ENCODE measurements at places on chromosomes 7 and 10. TPM values are rescaled to one million over a fixed set of nuclear protein-coding genes. Genes with fewer than 3 reads are reported as not detected.

NPC1L1 gene
- total RNA-seq: 0.10 TPM

GIMAP2 gene
- total RNA-seq: 2.5 TPM

GNAI1 gene
- total RNA-seq: 30.6 TPM

CHCHD3 gene
- total RNA-seq: 89.6 TPM

ANXA8L1 gene
- total RNA-seq: 0.76 TPM

FAM25C gene
- total RNA-seq: not detected
